ENCODE measurements at places on chromosomes 7 and 10.

- no peak overlapping the region for H3K27ac ChIP-seq
- no peak for DNase-seq
- H3K4me3 ChIP-seq = no peak overlapping the region
- no peaks in the 10 kb centered on the region for H3K4me1 ChIP-seq
These were observed 80.8 kb downstream of the WDR11 start for GRCh38 chr10:120931999-120932398.

GRCh38 chr7:101363196-101363733 is 590 bp downstream of the COL26A1 start:
- no peak overlapping the region for H3K27ac ChIP-seq
- no peak for DNase-seq
- peaks cover 58% of the 10 kb centered on the region for H3K27me3 ChIP-seq
- no peaks in the 10 kb centered on the region for H3K36me3 ChIP-seq

DNA sequence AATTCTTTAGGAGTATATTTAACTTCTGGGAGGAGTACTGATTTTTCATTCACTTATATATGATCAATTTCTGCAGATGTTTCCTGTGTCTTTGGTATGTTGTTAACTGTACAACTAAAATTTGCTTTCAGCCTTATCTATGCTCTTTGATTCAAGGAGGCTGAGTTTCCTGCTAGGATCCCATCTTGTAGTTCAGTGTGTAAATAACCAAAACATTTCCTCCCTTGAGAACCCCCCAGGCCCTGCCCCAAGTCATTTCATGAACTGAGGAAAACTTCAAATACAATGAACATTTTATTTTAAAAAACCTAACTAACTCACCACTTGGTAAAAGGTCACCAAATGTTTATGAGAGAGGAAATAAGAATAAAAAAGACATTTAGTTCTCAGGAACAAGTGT is 55.5 kb downstream of the VWA2 start:
- H3K4me1 ChIP-seq = no peaks in the 10 kb centered on the region
- DNase-seq = no peak
- H3K36me3 ChIP-seq = no peaks in the 10 kb centered on the region
- H3K27ac ChIP-seq = no peak overlapping the region
- no peaks in the 10 kb centered on the region for H3K27me3 ChIP-seq
- H3K4me3 ChIP-seq = no peak overlapping the region

- no peak overlapping the region for H3K27ac ChIP-seq
- no peak for DNase-seq
- H3K36me3 ChIP-seq = no peaks in the 10 kb centered on the region
- no peaks in the 10 kb centered on the region for H3K27me3 ChIP-seq
- H3K4me1 ChIP-seq = no peaks in the 10 kb centered on the region
- H3K4me3 ChIP-seq = no peak overlapping the region
These were observed 9.0 kb downstream of the RPEL1 start for GRCh38 chr10:103254538-103255325.

- 0 out of 2 replicates have a peak, but pooled peaks cover 5% of the 10 kb centered on the region for H3K4me1 ChIP-seq
These were observed 6.0 kb downstream of the TSC22D4 start for GRCh38 chr7:100472854-100473499.

DNA sequence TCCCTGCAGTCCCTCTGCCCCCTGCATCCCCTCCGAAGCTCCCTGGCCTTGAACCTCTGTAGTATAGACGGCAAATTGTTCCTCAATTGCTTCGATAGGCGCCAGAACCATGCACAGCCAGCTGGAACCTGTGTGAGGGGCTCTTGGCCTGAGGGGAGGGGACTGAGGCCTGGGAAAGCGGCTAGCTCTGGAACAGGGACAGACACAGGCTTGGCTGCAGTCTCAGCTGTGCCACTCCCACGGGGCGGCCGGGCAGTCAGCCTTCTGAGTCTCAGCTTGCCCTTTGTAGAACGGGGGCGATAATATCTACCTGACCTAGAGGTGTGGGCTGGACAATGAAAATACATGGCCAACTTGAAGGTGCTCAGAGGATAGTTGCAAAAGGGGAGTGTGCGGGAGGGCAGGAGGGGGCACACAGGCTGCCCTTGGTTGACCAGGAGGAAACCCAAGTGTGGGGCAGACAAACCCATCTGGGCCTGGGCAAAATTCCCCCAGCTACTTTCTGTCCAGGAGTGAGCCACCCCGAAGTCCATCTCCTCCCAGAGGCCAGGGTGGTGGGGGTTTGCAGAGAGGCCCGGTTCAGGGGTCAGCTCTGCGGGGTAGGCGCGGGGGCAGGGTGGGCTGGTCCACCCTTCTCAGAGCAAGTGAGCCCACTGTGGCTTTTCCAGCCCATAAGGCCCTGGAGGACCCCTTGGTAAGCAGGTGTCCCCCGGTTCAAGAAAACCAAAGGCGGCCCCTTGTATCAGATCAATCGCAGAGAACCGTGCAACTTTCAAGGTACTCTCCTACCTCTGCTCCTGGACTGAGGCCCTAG is 4.6 kb downstream of the CRYGN start:
- DNase-seq = no peak
- no peak overlapping the region for H3K27ac ChIP-seq
- H3K4me3 ChIP-seq = no peak overlapping the region
- H3K4me1 ChIP-seq = peaks cover 5% of the 10 kb centered on the region

GRCh38 chr7:131042269-131043160 is 285.2 kb upstream of the MKLN1 start:
- no peaks in the 10 kb centered on the region for H3K36me3 ChIP-seq
- H3K27ac ChIP-seq = no peak overlapping the region
- H3K27me3 ChIP-seq = no peaks in the 10 kb centered on the region
- no peaks in the 10 kb centered on the region for H3K4me1 ChIP-seq

DNA sequence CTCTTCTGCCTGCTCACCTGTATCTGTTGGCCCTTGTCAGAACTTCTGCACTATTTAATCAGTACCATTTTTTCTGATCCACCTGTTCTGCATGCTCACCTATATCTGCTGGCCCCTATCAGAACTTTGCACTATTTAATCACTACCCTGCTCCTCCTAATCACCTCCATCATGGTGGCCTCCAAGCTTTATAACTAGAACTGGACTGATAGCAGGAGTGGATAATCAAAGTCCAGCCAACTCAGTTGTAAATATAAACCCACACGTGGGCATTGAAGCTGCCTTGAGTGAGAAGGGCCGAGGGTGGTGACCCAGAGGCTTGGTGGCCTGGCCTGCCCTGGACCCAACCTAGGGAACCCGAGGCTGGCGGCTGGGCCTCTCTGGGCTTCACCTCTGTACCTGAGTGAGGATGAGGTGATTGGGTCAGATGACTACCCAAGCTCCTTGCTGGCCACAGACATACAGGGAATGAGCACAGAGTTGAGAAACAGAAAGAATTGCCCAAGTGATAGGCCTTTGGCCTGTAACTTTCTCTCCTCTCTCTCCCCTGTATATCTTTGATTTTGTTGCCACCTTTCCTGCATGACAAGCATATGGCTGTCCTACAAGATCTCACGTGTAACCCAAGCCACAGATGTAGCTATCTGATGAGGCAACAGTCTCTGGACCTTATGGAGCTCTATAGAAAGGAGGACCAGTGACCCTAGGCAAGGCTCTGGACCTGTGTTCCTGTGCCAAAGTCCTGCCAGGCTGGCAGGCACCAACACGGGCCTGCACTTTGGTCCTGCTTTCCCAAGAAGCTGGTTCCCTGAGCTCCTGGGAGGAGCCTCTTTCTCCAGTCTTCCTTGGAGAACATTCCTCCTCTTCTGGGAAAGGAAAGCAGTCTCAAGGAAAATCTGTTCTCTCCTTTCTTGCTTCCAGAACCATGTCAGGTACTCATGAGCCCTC is 23.4 kb upstream of the FAM3C start:
- no peak overlapping the region for H3K27ac ChIP-seq
- no peak overlapping the region for H3K4me3 ChIP-seq
- no peaks in the 10 kb centered on the region for H3K27me3 ChIP-seq
- H3K4me1 ChIP-seq = no peaks in the 10 kb centered on the region
- no peak for DNase-seq

DNA sequence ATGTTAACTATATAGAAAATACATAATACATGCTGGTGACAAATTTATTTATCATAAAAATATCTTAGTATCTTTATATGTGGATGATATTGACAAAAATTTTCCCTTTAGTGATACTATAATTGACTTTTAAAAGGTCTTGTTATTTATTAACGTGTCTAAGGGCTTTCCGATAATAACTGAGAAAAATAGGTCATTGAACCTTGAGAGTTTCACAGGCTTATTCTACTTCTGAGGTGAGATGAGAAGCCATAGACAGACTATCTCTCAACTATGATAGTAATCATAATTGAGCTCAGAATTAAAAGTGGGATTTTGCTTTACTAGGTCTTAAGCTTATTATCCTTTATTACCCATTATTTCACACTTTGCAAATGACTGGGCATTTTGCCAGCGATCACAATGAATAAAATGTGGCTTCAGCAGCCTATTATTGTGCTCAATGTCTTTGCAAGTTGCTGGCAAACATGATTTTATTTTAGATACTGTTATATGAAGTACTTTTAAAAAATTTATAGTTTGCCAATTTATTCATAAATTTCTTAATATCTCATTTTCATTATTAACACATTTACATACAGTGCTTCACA is 574.5 kb downstream of the ZWINT start:
- H3K4me3 ChIP-seq = no peak overlapping the region
- no peaks in the 10 kb centered on the region for H3K4me1 ChIP-seq
- H3K36me3 ChIP-seq = no peaks in the 10 kb centered on the region
- no peaks in the 10 kb centered on the region for H3K27me3 ChIP-seq

- H3K36me3 ChIP-seq = no peaks in the 10 kb centered on the region
- peak within 1 kb of the TSS; percentile 60 for H3K4me3 ChIP-seq
- H3K27me3 ChIP-seq = no peaks in the 10 kb centered on the region
These were observed at the start of gene THSD7A for GRCh38 chr7:11831736-11832495. THSD7A (minus strand) TSS chr7:11832198; CDS start chr7:11831946, 252 bp downstream.

DNA sequence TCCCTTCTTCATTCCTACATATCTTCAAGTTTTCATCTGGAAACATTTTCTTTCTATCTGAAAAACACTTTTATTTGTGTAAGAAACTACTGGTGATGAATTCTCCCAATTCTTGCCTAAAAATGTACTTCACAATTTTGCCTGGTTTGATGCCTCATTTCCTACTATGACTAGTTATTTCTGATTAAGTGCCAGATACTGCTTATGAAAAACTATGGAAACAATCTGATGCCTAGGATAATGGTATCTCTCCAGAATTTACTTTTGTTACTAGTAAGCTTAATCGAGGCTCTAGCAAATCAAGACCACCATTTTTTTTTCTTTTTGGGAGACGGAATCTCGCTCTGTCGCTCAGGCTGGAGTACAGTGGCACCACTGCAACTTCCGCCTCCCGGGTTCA is 31.3 kb downstream of the CACUL1 start:
- H3K4me1 ChIP-seq = no peaks in the 10 kb centered on the region
- no peaks in the 10 kb centered on the region for H3K27me3 ChIP-seq
- no peak overlapping the region for H3K27ac ChIP-seq
- DNase-seq = no peak
- no peak overlapping the region for H3K4me3 ChIP-seq

- no peaks in the 10 kb centered on the region for H3K4me1 ChIP-seq
- H3K36me3 ChIP-seq = no peaks in the 10 kb centered on the region
- no peaks in the 10 kb centered on the region for H3K27me3 ChIP-seq
- DNase-seq = no peak
- H3K4me3 ChIP-seq = no peak overlapping the region
- H3K27ac ChIP-seq = no peak overlapping the region
These were observed 93.2 kb upstream of the STEAP1 start for GRCh38 chr7:90061077-90061476.

DNA sequence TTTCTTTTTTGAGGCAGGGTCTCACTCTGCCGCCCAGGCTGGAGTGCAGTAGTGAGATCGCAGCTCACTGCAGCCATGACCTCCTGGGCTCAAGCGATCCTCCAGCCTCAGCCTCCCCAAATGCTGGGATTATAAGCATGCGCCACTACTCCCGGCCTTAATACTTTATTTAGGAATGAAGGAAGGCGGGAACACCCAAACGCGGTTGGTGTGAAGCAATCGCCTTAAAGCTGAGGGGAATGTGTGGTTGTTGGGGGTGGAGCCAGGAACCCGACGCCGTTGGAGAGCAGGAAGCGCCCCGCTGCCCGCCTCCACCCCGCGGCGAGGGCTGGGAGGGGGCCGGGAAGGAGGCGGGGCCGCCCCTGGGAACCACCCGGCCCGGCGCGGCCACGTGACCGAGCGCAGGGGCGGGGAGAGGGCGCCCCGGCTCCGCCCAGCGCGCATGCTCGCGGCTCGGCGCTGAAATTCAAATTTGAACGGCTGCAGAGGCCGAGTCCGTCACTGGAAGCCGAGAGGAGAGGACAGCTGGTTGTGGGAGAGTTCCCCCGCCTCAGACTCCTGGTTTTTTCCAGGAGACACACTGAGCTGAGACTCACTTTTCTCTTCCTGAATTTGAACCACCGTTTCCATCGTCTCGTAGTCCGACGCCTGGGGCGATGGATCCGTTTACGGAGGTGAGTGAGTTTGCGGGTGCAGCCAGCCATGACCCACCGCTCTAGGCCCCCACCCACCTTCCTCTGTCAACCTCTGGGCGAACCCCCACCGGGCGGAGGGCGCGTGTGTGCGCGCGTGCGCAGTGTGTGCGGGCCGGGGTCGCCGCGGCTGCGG is at the start of gene ANLN:
ANLN (plus strand) TSS at position 492 of the 828 bp plus-strand sequence; CDS start at position 657, 165 bp downstream.
- no peaks in the 10 kb centered on the region for H3K27me3 ChIP-seq
- peak within 1 kb of the TSS; percentile 61 for H3K27ac ChIP-seq
- H3K4me1 ChIP-seq = peaks cover 7% of the 10 kb centered on the region
- peak; percentile 91 for DNase-seq

DNA sequence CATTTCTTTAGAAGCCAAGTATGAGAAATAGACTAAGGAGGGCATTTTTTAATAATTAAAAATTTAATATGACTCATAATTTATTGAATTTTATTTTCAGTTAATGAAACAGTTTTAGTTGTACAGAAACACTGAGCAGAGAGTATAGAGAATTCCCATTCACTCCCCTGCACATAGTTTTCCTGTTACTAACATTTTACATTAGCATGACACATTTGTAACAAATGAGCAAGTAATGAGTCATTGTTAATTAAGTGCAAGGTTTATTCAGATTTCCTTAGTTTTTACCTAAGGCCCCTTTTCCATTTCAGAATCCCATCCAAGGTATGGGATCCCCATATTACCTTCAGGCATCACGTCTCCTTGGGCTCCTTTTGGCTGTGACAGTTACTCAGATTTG is 271.5 kb upstream of the FZD8 start:
- H3K4me1 ChIP-seq = no peaks in the 10 kb centered on the region
- H3K27me3 ChIP-seq = no peaks in the 10 kb centered on the region
- DNase-seq = no peak

- no peak overlapping the region for H3K4me3 ChIP-seq
- no peak for DNase-seq
- no peak overlapping the region for H3K27ac ChIP-seq
These were observed 442.8 kb downstream of the NEBL start for GRCh38 chr10:20454331-20454730.

- no peak overlapping the region for H3K27ac ChIP-seq
- no peak overlapping the region for H3K4me3 ChIP-seq
- H3K27me3 ChIP-seq = no peaks in the 10 kb centered on the region
- H3K36me3 ChIP-seq = no peaks in the 10 kb centered on the region
- H3K4me1 ChIP-seq = no peaks in the 10 kb centered on the region
These were observed 14.1 kb downstream of the NRCAM start for GRCh38 chr7:108442039-108442568.

DNA sequence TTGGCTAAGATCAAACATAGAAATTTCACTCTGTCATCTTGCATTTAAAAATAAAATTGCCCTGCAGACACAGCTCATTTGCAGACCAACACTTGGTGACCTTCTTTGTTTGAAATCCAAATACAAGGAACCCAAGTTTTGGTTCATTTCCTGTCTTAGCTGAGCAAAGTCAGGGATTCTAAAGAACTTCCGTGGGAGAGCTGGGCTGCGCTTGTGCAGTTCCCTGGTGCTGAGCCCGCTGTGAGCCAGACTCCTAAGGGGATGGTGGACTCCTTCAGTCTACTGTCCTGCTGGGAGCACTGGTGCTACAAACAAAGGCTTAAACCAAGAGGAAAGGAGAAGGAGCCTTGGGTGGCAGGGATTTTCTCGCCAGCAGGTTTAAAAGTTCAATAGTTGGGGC is 60.0 kb downstream of the MYOF start:
- no peak for DNase-seq
- no peaks in the 10 kb centered on the region for H3K4me1 ChIP-seq
- H3K27ac ChIP-seq = no peak overlapping the region
- H3K4me3 ChIP-seq = no peak overlapping the region
